ENCODE measurements at places on chromosomes 16 and 17.

GRCh38 chr17:46964315-46965265, 14.5 kb downstream of the RPRML start:
- DNase-seq = no peak

DNA sequence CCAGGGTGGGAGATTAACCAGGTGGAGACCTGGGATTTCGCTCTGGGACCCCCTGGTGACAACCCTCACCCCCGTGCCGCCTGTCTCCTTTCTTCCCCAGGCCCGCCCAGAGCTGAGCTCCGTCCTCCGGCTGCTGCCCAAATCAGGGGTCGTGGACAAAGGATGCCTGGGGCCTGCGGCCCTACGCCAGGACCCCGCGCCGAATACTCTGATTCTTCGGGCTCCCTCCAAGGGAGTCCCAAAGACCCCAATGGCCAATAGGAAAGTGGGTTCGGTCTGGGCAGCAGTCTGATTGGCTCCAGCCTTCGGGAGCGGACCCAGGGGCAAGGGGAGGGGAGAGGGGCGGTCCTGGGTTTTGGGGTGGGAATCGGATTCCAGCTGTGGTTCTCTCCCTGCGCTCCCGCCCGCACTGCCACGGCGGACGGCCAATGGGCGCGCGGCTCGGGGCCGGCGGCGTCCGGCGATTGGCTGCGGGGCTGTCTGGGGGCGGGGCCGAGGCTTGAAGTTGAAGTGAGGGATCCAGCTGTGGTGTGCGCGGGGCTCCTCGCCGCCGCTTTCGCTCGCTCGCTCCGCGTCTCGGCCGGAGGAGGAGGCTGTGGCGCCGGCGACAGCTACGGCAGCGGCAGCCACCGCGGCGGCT, at the start of gene CACNA1G:
TSS of gene CACNA1G (plus strand) at position 531 of the 640 bp plus-strand sequence. CDS start 745 bp downstream, outside the sequence.
- peak; percentile 89 for DNase-seq

DNA sequence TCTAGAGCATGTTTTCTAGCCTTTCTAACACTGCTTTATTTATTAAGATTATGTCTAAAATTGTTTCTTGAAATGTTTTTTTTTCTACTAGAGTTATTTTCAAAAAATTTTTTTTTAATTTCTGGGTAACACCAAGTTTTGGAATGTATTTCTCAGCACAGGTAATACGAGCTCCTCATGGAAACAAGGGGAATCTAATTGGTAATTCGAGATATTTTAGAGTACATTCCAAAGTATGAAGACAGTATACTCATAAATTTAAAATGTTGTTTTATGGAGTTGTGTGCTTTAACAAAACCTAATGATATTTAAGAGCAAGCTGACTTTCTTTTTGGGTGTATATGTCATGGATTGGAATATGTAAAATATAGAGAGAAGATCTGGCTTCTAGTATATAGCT, 42.4 kb downstream of the OMG start:
- DNase-seq = no peak

DNA sequence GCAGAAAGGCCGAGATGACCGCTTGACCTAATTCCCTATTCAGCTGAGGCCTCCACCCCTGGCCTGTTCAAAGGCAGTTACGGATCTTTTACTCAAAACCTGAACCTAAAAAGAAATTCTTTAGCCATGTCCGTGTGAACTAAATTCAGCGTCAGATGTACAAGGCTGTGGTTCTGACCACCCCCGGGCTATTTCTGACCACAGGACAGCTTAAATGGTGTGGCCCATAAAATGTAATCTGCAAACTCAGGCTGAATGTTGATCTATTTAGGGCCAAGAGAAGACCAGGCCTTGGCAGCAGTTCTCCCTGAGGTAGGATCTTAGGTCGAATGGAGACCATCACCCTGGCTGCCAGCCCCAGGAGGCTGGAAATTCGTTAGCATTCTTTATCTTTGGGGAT, 485.5 kb downstream of the WWOX start:
- DNase-seq = no peak

DNA sequence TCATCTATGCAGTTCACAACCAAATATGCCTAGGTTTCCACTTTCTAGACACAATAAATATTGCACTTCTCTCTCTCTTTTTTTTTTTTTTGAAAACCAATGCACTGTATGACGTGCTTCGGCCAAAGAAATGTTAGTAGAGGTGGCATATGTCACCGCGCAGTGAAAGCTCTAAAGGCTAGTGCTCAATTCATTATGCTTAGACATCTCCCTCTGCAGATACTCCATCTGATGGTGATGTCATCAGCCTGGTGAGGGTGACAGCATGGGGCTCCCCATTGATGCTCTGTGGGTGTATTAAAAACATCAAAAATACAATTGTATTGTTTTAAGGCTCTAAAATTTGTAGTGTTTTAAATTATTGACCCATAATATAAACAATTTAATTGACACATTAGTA, 608.8 kb upstream of the C16orf82 start:
- DNase-seq = no peak

DNA sequence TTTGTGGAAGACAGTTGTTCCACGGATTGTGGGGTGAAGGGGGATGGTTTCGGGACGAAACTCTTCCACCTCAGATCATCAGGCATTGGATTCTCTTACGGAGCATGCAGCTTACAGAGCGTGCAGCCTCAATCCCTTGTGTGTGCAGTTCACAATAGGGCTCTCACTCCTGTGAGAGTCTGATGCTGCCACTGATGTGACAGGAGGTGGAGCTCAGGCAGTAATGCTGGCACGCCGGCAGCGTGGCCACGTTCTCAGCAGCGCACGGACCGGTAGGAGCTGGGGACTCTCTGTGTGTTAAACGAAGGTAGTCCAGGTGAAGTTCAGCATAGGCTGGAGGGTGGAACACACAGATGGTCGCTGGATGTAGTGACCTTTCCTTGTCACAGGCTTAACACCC, 37.8 kb downstream of the SEC14L1 start:
- DNase-seq = no peak

DNA sequence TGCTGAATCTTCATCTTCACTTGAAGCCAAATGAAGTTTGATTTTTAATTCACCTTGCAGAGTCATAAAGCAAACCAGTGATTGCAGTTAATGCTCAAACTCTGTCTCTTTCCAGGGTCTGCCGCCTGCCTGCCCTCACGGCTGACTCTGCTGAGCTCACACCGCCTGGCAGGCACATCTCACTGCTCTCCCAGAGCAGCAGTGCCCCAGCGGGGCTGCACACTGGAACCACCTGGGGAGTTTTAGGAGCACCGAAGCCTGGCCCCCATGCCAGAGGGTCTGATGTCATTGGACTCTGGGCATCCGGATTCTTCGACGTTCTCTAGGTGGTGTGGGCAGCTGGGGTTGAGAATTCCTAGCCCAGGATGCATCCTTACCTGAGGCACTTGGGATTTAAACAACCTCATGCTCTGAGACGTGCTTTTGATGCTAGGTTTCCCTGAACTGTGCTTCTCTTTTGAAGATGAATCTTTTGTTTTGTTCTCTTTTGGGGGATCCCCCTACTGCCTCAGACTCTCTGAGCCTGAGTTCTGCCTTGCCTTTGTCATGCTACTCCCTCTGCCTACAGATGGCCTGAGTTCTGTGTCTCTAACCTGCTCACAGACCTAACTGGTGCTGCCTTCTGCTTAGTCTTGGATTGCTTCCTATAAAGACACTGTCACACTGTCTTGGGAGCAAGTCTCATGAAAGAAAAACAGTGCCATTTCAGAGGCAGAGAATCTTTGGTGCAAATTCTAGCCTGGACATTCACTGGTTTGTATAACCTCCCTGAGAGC, 438.1 kb upstream of the CCL2 start:
- no peak for DNase-seq

Data from activated CD4-positive, alpha-beta memory T cell treated with anti-CD3 and anti-CD28 coated beads, Interleukin-2, amount 10 ng/mL, durations not matched to agents 7 days and 5 days (primary cell).